ENCODE measurements at places on chromosomes 6 and 20. TPM values are rescaled to one million over a fixed set of nuclear protein-coding genes. Genes with fewer than 3 reads are reported as not detected.

DNA sequence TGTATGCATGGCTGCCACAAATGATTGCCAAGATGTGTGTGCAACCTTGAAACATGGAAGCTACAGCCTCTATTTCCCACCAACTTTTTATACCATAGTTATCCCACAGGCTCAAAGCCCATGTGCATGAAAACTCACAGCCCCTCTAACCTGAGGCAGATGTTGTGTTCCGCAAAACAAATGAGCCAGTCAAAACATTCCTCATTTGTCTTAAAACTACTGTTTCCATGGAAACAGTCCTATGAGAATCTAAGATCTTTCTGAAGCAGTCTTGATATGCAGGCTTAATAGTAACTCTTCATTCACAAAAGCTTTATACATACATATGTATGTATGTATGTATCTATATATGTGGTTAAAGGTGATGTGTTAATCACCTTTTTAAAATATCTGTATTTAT is 31.2 kb upstream of the MANEA start:
- H3K27ac ChIP-seq = no peak overlapping the region
- H3K36me3 ChIP-seq = no peaks in the 10 kb centered on the region
- H3K27me3 ChIP-seq = no peaks in the 10 kb centered on the region

GRCh38 chr20:845941-846893 is 12.7 kb downstream of the FAM110A start:
- peaks cover 13% of the 10 kb centered on the region for H3K27me3 ChIP-seq
- no peaks in the 10 kb centered on the region for H3K36me3 ChIP-seq
- no peak for DNase-seq
- no peak overlapping the region for H3K27ac ChIP-seq

DNA sequence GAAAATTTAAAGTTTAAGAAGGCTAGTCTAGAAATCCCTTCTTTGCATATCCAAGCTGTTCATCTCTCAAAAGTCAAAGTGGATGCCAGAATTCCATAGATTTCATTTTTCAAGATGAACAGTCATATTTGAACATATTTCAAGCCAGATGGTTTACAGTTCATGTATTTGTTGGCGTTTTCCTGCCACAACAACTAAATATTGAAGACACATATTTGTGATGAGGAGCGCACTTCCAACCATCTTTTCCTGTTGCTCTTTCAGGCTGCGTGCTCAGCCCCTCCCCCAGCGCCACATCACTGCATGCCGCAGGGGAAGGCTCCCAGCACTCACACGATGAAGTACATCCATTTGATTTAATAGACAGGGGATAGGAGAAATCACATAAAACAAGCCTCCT is 5.9 kb upstream of the NOX3 start:
- H3K27ac ChIP-seq = no peak overlapping the region
- H3K4me3 ChIP-seq = no peak overlapping the region
- DNase-seq = no peak

DNA sequence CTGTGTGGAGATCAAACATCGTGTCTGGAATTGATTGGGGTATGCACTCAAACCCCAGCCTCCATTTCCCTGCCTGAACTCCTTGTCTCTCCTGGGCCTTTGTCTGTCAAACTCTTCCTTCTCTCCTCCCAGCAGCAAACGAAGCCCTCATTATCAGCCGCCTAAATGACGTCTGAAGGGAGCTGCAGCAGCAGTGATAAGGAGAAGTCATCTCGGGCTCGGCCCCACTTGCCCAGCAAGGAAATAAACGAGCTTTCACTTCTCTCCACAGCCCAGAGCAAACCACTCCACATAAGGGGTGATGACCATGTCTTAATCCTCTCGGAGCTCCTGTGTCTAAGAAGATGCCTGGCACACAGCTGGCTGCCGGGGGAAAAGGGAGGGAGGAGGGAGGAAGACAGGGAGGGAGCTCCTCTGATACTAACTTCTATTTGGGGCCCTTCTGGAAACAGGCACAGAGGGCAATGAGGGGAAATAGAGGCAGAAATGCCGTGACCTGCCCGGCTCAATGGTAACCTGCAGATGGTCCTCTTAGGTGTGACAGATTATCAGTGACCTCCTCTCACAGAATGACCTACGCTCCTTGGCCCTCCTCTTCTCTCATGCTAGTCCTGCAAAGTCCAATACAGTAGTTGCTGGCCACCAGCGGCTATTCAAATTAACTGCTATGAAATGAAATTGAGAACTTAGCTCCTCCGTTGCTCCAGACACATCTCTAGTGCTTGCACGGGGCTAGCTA is 100.4 kb downstream of the PXDC1 start:
- peaks cover 5% of the 10 kb centered on the region for H3K4me1 ChIP-seq
- DNase-seq = peak; percentile 34
- no peaks in the 10 kb centered on the region for H3K36me3 ChIP-seq
- H3K27me3 ChIP-seq = no peaks in the 10 kb centered on the region
- H3K4me3 ChIP-seq = no peak overlapping the region
- H3K27ac ChIP-seq = no peak overlapping the region

DNA sequence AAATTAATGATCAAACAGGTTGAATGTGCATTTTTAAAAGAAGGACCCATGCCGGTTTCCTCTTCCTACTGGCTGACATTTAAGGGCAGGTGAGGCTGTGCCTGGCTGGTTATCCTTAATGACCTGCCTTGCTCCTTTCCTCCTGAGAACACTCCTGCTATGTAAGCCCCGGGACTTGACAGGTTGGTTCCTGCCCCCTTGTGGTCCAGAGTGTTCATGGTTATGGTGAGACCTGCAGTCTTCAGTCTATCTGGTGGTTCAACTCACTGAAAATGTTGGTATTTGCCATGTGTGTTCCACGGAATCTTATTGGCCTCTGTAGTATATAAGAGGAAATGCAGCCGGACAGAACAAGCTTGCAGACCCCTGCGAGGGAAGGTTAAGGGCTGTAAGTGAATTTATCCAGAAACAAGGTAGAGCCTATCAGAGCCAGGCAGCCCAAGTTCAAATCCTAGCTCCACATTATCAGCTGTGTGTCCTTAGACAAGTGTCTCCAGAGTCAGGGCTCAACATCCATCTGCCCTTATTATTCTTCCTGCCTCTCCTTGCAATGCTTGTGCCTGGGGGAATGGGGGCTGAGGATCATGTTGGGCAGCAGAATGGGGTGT is 5.2 kb upstream of the BPIFA3 start:
- no peaks in the 10 kb centered on the region for H3K27me3 ChIP-seq
- no peaks in the 10 kb centered on the region for H3K36me3 ChIP-seq
- H3K4me1 ChIP-seq = no peaks in the 10 kb centered on the region
- peak; percentile 34 for DNase-seq

- DNase-seq = no peak
- H3K4me3 ChIP-seq = no peak overlapping the region
- H3K27me3 ChIP-seq = no peaks in the 10 kb centered on the region
- no peaks in the 10 kb centered on the region for H3K4me1 ChIP-seq
- H3K27ac ChIP-seq = no peak overlapping the region
Observed at GRCh38 chr20:10398834-10399369, 35.1 kb downstream of the MKKS start.

DNA sequence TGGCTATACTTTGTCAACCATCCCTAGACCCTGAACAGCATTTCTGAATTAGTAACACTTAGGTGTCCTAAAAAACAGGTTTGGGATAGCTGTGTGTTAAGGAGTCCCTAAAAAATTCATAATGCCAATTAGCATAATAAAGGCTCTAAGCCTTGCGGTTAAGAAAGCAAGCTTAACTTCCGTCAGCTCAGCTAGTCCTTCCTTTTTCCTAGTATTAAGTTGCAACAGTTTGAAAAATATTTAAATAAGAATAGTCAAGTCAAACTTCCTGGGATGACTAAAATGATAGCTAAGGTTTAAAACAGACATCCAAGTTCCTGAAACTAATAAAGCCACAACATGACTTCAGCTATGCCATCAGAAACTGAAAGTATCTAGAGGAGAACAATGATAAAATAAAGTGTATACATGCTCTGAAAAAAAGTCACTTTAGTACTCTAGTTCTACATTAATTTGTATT is 3.5 kb downstream of the AKIRIN2 start:
- peaks cover 16% of the 10 kb centered on the region for H3K4me1 ChIP-seq
- H3K4me3 ChIP-seq = peak overlapping the region; percentile 93
- peaks cover 2% of the 10 kb centered on the region for H3K36me3 ChIP-seq
- peak overlapping the region; percentile 98 for H3K27ac ChIP-seq

DNA sequence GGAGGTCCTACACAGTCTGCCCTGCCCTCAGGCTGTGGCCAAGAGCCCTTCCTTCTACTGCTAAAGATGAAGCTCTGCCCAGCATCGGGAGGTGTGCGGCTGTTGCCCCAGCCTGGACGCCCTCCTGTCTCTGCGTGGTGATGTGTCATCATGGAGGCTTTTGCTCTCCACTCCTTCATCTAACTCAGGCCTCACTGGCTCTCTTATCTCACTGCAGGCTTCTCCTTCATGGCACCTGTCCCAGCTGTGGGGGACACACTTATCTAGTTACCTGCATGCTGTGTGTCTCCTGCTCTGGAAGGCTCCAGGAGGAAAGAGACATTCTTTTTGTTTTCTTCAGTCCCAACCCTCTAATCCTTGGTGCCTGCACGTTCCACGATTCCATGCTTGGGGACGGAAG is 89.1 kb downstream of the PSMG4 start:
- DNase-seq = no peak
- no peak overlapping the region for H3K4me3 ChIP-seq
- H3K27ac ChIP-seq = no peak overlapping the region
- H3K27me3 ChIP-seq = no peaks in the 10 kb centered on the region

- no peak for DNase-seq
- peak overlapping the region; percentile 26 for H3K27ac ChIP-seq
- no peaks in the 10 kb centered on the region for H3K27me3 ChIP-seq
- no peak overlapping the region for H3K4me3 ChIP-seq
Observed at GRCh38 chr6:131646249-131646670, 9.2 kb downstream of the ENPP3 start.

GRCh38 chr6:106184629-106185028 is 98.5 kb downstream of the PRDM1 start:
- no peak overlapping the region for H3K4me3 ChIP-seq
- H3K27me3 ChIP-seq = no peaks in the 10 kb centered on the region
- H3K27ac ChIP-seq = no peak overlapping the region
- peaks cover 4% of the 10 kb centered on the region for H3K36me3 ChIP-seq

- DNase-seq = no peak
- peaks cover 5% of the 10 kb centered on the region for H3K4me1 ChIP-seq
- no peak overlapping the region for H3K27ac ChIP-seq
Observed at GRCh38 chr6:79520534-79520933, 16.7 kb downstream of the LCA5 start.

- H3K4me1 ChIP-seq = no peaks in the 10 kb centered on the region
- H3K27me3 ChIP-seq = no peaks in the 10 kb centered on the region
- H3K4me3 ChIP-seq = no peak overlapping the region
- H3K36me3 ChIP-seq = no peaks in the 10 kb centered on the region
- peak; percentile 31 for DNase-seq
Observed at GRCh38 chr6:14910692-14911547, 334.9 kb upstream of the JARID2 start.

DNA sequence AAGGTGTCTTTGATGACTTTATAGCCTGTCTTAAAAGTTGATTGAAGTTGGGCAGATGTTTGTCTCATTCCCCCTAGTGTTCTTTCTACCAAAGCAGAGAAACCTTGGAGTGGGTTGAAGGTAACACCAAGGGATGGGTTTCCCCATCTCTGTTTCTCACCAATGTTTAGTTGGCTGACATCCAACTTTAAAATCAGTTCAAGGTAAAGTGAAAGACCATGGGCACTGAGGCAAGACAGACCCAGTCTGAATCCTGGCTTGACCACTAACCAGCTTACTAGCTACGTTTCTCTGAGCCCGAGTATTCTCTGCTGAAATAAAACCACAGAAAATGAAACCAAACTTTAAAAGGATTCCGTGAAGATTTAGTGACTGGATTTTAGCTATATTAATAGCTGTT is 258.9 kb downstream of the KIF16B start:
- no peaks in the 10 kb centered on the region for H3K4me1 ChIP-seq
- no peak overlapping the region for H3K4me3 ChIP-seq
- no peak for DNase-seq
- H3K27me3 ChIP-seq = no peaks in the 10 kb centered on the region

DNA sequence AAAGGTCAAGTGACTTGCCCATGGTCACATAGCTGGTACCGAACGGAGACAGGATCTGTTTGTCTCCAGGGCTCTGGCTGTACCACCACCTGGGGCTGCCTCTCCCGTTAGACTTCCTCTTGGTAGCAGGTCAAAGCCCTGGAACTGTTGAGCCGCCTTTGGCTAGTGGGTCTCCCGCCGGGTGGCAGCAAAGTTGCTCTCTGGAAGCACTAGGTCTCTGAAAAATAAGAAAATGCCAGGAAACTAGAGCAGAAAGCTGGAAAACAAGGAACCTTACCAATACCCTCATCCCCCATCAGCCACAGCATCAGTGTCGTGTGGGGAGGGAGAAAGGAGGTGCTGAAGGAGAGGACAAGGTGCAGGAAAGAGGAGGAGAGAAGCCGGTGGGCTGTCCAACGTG is 291.0 kb upstream of the SUPT3H start:
- H3K4me3 ChIP-seq = no peak overlapping the region
- H3K27me3 ChIP-seq = peaks cover 33% of the 10 kb centered on the region
- no peak overlapping the region for H3K27ac ChIP-seq
- no peak for DNase-seq
- H3K36me3 ChIP-seq = no peaks in the 10 kb centered on the region

DNA sequence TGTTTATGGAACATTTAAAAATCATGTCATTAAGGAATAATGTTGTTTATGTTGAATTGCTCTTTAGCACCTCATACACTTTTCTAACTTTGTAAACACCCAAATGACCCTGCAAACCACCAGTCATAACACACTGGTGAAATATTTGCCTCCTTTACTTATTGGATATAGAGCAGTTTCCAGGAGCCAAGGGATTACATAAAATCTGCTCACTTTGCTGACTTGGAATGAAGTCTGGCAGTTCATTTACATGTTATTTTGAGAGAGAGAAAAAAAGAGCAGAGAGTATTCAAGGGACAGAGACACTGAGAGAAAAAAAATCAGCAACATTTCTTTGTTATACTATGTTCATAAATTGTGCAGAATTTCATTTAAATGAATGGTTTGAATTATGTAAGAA is 46.6 kb upstream of the DEFB112 start:
- no peaks in the 10 kb centered on the region for H3K36me3 ChIP-seq
- H3K27ac ChIP-seq = no peak overlapping the region
- DNase-seq = no peak
- H3K4me3 ChIP-seq = no peak overlapping the region

DNA sequence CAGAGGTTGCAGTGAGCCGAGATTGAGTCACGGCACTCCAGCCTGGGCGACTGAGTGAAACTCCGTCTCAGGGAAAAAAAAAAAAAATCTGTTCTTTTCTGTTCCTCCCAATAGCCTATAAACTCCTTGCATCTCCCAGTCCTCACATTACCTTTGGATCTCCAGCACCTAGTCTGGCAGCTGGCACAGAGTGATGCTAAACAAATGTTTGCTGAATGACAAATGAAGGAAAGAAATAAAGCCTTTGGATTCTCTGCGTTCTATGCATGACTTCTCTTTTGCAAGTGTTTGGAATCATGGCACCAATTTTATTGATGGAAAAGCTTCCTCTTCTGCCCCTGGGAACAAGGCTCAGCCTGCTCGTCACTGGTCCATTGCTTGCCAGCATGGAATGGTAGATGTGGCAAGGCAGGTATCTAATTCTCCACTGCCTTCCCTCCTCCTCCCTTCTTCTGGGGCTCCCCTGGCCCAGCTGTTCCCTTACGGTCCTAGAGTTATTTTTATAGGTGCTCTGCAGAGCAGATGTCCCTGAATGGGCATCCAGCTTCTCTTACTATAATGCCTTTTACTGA is 53.6 kb upstream of the FYN start:
- peaks cover 2% of the 10 kb centered on the region for H3K27me3 ChIP-seq
- no peak for DNase-seq
- H3K36me3 ChIP-seq = no peaks in the 10 kb centered on the region
- H3K4me3 ChIP-seq = no peak overlapping the region

- no peak overlapping the region for H3K4me3 ChIP-seq
- H3K27ac ChIP-seq = no peak overlapping the region
- H3K27me3 ChIP-seq = no peaks in the 10 kb centered on the region
Observed at GRCh38 chr6:150456466-150456865, 87.7 kb downstream of the IYD start.

The RAMACL gene
- 0.30 TPM for polyA plus RNA-seq

The DPPA5 gene
- not detected for polyA plus RNA-seq

The GPSM3 gene
- 14.3 TPM for polyA plus RNA-seq

The CD83 gene
- polyA plus RNA-seq = 8.2 TPM

The KCNQ5 gene
- 3.4 TPM for polyA plus RNA-seq

All from large intestine (tissue), 12 donors.